T-cell (primary cell): ENCODE measurements at places on chromosomes 4 and X.

- no peak for DNase-seq
- H3K4me3 ChIP-seq: no peak overlapping the region
- no peaks in the 10 kb centered on the region for H3K4me1 ChIP-seq
- no peak overlapping the region for H3K27ac ChIP-seq
Measured at GRCh38 chrX:45497290-45497689, 296.6 kb upstream of the DIPK2B start.

DNA sequence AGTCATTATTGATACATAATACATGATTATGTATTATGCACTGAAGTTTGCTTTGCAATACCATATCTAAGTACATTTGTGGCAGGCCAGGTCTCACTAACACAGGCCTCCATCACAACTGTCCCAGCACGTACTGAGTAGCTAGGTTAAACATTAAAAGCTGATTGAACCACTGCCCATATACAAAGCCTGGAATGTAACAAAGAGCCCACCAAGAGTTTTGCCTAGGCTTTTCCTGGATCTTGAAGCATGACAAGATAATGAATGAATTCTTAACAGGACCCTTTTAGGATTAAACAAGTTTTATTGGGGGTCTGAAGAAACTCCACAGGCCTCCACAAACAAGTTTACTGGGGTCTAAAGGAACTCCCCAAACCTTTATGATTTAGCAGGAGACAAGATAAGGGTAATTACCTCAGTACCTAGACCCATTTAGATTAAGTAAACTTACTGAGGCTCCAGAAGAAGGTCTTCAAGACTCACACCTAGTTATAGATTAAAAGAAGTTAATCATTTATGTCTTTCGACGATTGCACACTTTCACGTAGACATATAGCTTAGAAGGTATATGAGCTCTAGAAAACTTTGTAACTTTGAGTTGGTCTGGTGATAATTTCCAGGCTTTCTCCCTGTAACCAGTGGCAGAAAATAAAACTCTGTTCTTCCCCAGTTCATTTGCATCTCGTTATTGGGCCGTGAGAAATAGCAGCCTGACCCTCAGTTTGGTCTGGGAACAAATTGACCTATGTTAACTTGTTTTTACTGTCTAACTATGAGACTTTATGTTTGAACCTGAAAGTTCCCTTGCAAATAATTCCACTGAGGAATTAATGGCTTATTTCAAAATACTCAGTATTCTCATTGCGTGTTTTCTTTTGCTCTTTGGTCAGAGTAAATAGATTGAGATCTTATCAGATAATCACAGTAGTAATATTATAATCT, 84.8 kb downstream of the PHEX start:
- no peaks in the 10 kb centered on the region for H3K4me1 ChIP-seq
- H3K36me3 ChIP-seq: no peaks in the 10 kb centered on the region
- DNase-seq: no peak
- no peak overlapping the region for H3K27ac ChIP-seq
- no peaks in the 10 kb centered on the region for H3K27me3 ChIP-seq

- no peaks in the 10 kb centered on the region for H3K36me3 ChIP-seq
- no peak for DNase-seq
- H3K27me3 ChIP-seq: no peaks in the 10 kb centered on the region
- peaks cover 13% of the 10 kb centered on the region for H3K4me1 ChIP-seq
- H3K27ac ChIP-seq: no peak overlapping the region
Measured at GRCh38 chr4:15398732-15399131, 29.1 kb upstream of the C1QTNF7 start.

GRCh38 chr4:183950536-183950935, 45.4 kb downstream of the STOX2 start:
- H3K4me3 ChIP-seq: no peak overlapping the region
- peaks cover 3% of the 10 kb centered on the region for H3K27me3 ChIP-seq
- no peak for DNase-seq

DNA sequence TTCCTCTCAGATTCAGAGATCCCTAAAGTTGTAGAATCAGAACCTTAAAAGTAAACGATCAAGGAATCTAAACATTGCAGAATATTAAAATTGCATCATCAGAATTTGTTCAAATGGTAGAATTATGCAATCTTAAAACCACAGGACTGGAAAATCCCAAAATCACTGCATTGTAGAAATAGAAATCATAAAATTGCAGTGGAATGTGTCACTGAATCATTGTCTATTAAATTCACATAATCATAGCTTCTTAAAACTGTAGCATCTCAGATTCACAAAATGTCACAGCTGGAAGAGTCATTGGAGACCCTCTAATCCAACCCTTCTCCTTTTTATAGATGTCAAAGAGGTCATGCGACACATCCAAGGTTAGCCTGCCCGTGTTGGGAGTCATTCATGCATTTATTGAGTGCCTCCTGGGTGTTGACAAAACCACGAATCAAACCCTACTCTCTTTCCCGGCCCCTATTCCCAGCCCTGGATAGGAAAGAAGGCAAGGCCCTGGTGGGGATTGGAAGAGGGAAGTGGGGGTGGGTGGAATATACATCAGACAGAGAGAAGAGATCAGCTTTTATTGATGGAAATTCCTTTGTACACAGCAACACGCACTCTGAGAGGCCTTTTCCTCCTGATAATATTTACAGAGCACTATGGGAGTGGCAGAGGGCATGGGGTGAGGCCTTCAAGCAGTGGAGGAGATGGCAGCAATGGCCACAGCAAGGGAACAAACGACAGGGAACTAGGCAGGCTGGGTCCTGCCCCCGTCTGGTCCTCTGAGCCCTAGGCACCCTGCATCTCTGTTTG, 15.4 kb downstream of the IQSEC2 start:
- no peaks in the 10 kb centered on the region for H3K4me1 ChIP-seq
- H3K27ac ChIP-seq: no peak overlapping the region
- H3K4me3 ChIP-seq: no peak overlapping the region
- H3K36me3 ChIP-seq: no peaks in the 10 kb centered on the region
- DNase-seq: no peak

DNA sequence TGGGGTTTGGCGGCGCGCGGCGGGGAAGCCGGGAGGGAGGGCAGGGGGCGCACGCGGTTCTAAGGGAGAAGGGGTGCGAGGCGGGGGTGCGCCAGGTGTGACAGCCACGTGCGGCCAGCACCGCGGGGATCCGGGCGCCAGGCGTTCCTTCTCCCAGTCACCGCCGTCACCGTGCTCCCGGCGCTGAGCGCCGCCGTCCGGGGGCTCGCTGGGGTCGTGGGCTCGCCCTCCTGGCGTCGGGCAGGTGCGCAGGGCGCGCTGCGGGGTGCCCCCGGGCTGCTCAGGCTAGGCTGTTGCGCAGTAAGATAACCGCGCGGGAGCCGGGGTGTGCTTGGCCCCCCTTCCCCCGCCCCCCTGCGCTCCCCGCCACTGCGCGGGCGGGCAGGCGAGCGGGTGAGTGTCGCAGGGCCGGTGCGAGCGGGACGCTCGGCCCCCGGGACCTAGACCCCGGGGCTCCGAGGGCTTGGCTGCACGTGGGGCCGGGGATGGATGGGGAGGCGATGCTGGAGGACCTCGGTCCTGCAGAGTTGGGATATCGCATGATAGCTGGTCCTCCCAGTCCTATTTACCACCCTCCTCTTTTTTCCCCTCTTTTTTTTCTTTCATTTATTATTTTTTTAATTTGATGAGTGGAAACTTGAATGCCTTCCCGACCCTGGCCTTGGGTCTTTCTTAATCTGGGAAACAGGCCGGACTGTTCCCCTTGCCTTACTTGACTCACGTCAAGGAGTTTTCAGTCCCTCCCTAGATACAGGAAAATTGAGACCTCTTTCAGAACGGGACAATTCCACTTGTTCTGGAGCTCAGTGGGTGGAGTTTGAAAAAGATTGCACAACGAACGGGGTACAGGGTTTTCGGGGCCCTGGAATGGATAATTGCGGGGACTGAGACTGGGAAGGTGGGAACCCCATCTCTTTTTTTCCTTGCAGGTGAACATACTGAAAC, 797 bp downstream of the TXLNG start:
- no peaks in the 10 kb centered on the region for H3K36me3 ChIP-seq
- H3K4me3 ChIP-seq: peak overlapping the region; percentile 77
- no peaks in the 10 kb centered on the region for H3K27me3 ChIP-seq
- H3K4me1 ChIP-seq: peaks cover 5% of the 10 kb centered on the region
- DNase-seq: peak; percentile 24

- no peaks in the 10 kb centered on the region for H3K4me1 ChIP-seq
- DNase-seq: no peak
- H3K36me3 ChIP-seq: no peaks in the 10 kb centered on the region
- no peak overlapping the region for H3K27ac ChIP-seq
- H3K4me3 ChIP-seq: no peak overlapping the region
Measured at GRCh38 chr4:73725985-73726384, 14.4 kb upstream of the CXCL8 start.

DNA sequence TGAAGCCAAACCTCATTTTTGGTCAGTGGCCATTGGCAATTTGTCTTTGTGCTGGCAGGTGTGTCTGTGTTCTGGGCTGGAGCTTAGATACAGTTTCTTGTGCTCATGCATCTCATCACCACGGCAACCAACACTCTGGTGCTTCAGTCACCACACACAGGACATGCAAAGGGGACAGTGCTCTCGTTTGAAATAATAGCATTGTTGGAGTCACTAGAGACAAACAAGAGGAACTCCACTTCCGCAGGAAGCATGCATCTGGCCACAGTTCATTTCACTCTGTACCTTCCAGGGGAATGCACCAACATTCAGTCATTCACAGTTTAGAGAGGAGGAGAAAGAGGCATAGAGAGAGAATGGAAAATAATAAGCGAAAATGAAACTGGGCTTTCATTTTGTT, 267.4 kb downstream of the ANK2 start:
- no peaks in the 10 kb centered on the region for H3K4me1 ChIP-seq
- H3K36me3 ChIP-seq: no peaks in the 10 kb centered on the region
- DNase-seq: peak; percentile 1
- H3K27me3 ChIP-seq: no peaks in the 10 kb centered on the region
